Substantia nigra (tissue), 51 donors: ENCODE measurements at places on chromosomes 3 and 15.

DNA sequence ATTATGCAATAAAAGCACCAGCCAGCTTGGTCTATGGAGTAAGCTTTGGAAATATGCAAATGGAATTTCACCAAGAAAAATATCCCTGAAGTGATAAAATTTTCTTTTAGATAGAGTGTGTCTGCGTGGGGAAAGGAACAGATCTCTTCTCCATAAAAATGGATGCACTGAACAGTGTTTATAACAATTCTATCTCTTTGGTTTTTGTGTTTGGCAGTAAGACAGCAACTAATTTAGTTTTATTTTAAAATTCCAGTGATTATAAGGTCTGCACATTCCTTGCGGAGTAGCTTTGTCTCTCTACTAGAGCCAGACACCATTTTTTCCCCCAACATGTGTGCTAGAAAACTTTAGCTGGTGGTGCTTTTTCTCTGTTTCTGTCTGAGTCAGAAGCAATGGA, 712.4 kb downstream of the GRM7 start:
- no peak for DNase-seq

DNA sequence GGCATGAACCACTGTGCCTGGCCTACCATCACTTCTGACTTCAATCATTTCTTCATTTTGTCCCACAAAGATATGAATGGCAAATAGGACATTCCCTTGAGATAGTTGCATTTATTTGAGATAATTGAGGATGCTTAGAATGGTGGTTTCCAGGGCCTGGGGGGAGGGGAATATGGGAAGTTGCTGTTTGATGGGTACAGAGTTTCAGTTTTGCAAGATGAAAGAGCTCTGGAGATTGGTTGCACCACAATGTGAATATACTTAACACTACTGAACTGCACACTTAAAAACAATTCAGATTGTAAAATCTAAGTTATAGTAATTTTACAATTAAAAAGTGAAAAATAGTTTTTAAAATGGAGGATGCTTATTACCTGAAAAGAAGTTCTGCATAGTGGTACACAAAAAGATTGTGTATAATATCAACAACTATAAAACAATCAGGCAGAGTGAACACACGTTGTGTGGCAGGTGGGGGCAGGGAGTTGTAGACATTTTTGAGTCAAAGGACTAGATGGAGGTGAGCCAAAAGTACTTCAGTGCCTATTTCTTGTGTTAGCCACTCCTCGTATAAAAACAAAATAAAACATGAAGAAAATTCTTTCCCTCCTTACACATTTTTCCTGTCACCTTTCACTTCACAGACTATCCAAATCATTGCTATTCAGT, 18.5 kb upstream of the RIOX2 start:
- no peak for DNase-seq

DNA sequence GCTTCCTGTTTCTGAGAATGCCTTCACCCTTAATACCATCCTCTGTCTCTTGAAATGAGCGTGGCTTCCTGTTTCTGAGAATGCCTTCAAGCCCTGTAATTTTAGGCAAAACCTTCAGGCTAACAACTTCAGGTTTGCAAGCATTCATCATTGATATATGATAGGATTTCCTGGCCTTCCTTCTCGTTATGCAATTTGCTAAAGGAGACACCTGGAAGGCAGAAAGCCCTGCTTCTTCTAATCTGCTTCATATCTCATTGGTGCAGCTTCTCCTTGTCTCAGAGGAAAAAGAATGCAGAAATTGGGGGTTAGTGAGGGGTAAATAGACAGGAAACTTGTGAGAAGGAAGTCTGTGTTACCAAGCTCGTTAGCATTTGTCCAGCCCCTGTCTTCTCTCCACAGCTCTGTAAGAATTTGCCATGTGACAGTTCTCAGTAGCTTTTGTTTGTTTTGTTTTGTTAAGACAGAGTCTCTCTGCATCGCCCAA, 7.3 kb downstream of the ARL6IP5 start:
- no peak for DNase-seq

GRCh38 chr15:85419161-85419560, 38.8 kb downstream of the AKAP13 start:
- no peak for DNase-seq

- no peak for DNase-seq
These were observed 394.6 kb upstream of the IL12A start for GRCh38 chr3:159593927-159594605.

- DNase-seq: no peak
These were observed 453.1 kb downstream of the GBE1 start for GRCh38 chr3:81308306-81308705.

DNA sequence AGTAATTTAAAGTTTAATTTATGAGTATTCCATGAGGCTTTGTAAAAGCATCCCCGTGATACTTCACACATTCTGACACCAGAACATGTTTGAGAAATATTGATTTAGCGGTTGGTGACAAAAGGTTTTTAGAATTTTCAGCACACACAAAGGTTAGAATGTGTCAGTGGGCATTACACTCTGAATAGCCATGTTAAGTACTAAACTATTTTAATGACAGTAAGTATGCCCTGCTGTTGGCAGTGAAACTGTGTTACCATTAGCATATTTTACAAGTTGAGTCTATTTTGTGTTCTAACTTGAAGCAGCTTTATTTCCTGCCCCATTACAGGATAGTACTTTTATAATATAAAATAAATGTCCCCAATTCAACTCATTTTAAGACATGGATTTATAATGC, 66.5 kb downstream of the ADAMTSL3 start:
- no peak for DNase-seq

DNA sequence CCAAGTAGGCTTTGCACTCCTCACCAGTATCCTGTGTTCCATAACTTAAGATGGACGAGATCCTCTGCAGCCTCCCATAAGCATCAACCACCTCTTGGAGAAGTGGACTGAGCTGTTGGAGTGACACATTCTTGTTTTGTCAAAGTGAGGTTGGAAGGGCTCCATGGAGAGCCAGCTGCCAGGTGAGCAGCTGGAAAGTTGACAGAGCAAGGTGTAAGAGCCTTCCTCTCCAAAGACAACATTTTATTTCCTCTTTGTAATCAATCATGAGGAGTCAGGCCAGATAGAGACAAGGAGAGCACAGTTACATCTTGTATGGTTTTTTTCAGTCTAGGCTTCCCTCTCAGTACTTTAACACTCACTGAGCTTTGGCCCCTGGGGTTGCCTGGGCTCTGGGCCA, 5.1 kb downstream of the ABI3BP start:
- no peak for DNase-seq

DNA sequence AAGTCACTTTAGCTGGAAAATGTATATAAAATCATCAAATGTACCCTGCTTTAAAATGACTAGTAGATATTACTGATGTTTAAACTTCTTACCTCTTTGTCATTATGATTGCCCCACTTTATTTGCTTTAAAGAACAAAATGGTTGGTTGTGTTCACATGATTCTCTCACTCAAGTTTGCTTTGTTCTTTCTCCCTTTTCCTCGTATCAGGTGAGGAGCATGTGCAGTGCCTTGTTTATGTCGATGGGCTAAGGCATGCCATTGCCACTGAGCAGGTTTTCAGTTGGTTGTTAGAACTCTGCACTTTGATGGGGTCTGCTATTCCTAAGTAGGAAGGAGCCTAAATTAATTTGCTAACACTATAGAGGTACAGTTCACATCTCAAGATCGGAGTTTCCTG, 5.3 kb downstream of the MAP2K5 start:
- DNase-seq: no peak

- DNase-seq: no peak
These were observed 58.9 kb upstream of the GATA2 start for GRCh38 chr3:128551867-128552266.

GRCh38 chr3:94095111-94095510, 32.2 kb downstream of the NSUN3 start:
- no peak for DNase-seq

DNA sequence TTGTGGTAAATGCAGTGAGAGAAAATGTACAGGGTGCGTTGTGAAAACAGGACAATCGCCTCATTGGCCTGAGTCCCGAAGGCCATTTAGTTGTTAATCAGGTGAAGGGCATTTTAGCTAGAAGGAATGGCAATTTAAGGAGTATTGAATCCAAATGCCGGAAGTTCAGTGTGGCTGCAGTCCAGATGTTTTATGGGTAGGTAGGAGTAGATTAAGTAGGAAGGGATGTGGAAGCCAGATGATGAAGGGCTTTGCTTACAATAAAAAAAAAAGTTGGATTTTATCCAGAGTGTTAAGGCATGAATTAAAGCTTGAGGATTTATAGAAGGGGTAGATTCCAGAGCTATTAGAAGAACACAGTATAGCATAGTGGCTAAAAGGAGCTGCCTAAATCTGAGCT, 572.7 kb downstream of the NLGN1 start:
- DNase-seq: no peak

DNA sequence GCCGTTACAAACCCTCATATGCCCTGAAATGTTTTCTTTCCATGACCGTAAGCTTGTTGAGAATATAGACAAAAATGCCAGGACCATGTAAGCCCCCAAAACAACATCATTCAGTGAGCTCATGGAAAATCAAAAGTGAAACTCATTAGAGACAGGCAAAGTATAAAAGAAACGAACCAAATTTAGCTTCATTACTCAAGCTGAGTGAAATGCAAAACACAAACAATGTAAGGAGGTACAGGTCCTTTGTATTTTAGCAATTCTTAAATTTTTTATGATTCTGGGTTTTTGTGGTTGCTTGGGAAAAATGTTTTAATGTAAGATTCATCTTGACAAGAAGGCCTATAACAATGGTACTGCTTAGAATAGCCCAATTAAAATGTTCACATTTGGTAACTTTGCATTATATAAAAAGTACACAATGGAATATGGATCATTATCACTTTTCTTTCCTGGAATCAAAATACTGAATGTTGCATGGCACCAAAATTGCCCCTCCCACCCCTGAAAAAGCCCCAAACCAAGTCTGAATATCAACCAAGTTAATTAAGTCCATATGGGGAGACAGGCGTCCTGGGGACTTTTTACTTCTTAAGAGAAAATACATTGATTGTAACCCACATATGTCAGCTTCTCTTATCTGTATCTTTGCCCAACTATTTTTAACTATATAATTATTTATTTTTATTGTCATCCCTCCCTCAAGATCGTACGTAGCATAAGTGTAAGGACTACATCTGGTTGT, 247.7 kb upstream of the CDIN1 start:
- DNase-seq: no peak

GRCh38 chr3:33119891-33120290, 6.1 kb downstream of the CRTAP start:
- no peak for DNase-seq

GRCh38 chr3:155835341-155836071, 18.7 kb downstream of the SLC33A1 start:
- no peak for DNase-seq

GRCh38 chr15:61715082-61715481, 345.2 kb downstream of the VPS13C start:
- DNase-seq: no peak

- no peak for DNase-seq
These were observed 35.3 kb downstream of the MUC20 start for GRCh38 chr3:195755791-195756676.

GRCh38 chr3:31105011-31105410, 210.6 kb upstream of the GADL1 start:
- DNase-seq: no peak

GRCh38 chr3:184097556-184097955, 692 bp downstream of the HTR3E start:
- no peak for DNase-seq

GRCh38 chr3:6180171-6180570, 680.7 kb upstream of the GRM7 start:
- DNase-seq: no peak

- no peak for DNase-seq
These were observed 205.4 kb downstream of the TLE3 start for GRCh38 chr15:69892351-69892750.

DNA sequence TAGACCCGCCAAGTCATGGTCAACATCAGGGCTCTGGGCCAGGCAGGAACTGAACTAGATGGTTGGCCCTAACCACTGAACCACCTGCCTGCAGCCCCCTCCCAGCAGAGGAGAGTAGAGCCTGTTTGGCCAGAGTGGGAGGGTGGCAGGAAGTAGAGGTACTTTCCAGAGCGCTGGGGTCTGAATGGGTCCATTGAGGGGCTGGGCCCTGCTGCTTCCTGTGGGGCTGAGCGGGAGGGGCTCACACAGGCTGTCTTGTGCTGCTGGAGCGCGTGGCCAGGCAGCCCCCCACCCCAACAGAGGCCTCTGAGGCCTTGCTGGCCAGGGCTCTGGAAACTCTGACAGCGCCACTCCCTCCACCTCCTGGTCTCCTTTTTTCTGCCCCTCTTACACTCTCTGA, 17.4 kb downstream of the CSPG4 start:
- peak; percentile 17 for DNase-seq

- DNase-seq: no peak
These were observed 559.0 kb downstream of the PDCD6IP start for GRCh38 chr3:34357461-34357860.

DNA sequence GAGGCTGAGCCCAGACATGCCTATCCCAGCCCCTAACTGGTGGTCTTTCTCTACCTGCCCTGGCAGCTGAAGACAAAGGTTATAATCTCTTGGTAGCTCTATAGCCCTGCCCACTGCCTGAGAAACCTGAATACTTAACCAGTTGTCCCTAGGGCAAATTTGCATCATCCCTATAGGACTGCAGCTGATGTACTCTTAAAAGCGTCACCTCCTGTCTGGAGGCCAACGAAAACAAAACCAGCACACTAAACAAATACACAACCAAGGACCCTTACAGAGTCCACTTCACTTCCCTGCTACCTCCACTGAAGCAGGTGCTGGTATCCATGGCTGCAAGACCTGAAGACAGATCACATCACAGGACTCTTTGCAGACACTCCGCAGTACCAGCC, 98.0 kb downstream of the KCNAB1 start:
- DNase-seq: no peak
